ENCODE measurements at places on chromosomes 2 and 18.

DNA sequence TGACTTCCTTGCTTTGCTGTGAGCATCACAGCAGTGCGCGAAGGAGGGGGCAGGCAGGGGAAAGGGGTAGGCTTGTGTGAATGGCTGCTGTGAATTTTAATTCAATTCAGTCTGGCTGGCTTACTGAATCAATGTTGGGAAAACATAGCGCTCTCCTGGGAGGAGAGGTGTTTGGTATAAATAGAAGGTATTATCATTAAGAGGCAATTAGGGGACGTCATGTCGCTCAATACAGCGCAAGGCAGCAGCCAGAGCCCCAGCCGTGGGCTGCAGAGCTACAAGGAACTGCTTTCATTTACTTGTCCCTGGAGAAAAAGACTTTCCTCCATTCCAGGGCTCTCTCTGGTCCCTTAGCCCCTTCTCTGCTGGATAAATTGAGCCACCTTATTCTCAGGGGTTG, 181.4 kb upstream of the MSH6 start:
- DNase-seq = peak; percentile 25

GRCh38 chr2:241128266-241128665, 21.0 kb downstream of the PASK start:
- no peak for DNase-seq

GRCh38 chr2:78070693-78071092, 548.5 kb upstream of the LRRTM4 start:
- DNase-seq = no peak

DNA sequence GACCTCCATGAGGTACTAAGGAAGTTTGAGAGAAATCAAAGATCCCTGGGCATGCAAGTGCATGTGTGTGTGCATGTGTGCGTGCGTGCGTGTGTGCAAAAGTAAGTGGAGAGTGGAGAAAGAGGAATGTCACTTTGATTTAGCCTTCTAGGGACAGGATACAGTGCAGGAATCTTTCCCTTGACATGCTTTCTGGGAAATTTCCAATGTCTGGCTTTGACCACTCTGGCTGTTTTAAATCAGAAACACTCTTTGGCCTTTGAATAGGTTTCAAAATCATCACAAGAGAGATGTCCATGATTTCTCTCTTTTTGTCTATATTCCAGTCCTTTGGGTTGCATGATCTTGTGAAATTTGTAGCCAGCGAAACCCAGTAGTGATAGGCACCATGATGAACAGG, 162.0 kb downstream of the ALK start:
- peak; percentile 35 for DNase-seq

DNA sequence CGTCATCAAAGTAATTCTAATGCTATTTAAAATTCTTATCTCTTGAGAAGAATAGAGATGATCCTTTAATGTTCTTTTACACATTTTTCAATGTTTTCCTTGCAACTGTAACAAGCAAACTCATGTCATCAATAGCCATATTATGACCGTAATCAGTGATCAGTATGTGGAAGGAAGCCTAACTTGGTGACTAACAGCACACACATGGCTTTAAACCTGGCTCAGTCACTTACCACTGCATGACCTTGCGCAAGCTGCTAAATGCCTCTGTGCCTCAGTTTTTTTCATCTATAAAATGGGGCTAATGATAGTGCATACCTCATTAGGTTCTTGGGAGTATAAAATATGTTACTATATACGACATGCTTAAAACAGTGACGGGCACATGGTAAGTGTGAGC, 149.7 kb downstream of the BCL2 start:
- no peak for DNase-seq

DNA sequence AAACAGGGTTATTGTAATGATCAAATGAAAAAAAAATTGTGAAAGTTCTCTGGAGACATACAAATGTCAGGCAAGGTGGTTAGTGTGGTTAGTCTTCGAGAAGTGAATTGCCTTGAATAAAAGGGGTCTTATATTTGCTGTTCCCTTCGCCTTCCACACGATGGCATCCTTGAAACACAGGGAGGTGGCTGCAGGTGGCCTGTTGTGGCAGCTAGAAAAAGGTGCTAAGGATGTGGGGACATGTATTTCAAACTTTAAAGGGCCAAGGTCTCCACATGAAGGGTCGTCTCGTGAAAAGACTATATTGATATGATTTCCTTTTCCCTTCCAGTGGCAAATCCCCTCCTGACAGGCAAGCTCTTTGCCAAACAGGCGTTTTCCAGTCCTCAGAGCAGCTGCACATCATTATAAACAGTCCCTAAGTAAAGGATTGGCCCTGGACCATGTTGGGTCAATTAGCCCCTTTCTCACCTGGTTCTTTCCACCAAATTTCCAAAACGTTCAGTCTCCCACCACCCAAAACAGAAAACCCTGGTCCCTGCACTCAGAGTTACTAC, 68.5 kb downstream of the COPS8 start:
- DNase-seq = peak; percentile 79

DNA sequence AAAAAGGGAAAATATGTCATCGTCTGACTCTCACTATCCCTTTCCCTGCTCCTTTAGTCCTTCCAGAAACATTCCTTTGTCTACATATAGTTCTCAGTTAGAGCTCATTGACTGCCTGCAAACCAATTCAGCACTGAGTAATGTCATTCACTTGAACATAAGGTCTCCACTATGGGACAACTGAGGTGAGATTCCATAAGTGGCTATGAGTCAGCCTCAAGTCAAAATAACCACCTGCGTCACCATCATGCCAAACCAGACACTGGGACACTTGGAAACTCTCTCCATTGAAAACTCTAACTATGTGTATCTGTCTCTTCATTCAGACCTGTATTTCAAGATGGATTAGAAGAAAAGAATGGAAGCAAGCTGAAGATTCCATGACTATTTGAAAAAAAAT, 878.0 kb upstream of the PIK3C3 start:
- no peak for DNase-seq

- no peak for DNase-seq
Measured at GRCh38 chr2:106057206-106057605, 136.9 kb downstream of the UXS1 start.

DNA sequence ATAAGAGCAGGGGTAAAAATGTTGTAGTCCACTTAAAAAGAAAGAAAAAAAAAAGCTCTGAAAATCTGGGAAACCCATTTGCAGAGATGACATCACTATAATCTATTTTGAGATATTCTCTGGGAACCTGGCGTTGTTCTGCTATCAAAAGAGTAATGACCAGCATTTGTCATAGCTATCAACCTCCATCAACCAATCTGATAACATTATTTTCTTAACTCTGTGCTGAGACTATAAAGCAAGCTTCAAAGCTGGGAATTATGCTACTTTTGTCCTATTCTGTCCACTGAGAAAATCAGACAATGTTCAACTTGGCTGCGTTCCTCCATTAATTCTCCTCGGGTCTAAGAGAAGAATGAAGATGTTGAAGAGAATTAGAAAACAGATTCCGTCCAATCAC, 107.5 kb downstream of the STK39 start:
- DNase-seq = no peak

DNA sequence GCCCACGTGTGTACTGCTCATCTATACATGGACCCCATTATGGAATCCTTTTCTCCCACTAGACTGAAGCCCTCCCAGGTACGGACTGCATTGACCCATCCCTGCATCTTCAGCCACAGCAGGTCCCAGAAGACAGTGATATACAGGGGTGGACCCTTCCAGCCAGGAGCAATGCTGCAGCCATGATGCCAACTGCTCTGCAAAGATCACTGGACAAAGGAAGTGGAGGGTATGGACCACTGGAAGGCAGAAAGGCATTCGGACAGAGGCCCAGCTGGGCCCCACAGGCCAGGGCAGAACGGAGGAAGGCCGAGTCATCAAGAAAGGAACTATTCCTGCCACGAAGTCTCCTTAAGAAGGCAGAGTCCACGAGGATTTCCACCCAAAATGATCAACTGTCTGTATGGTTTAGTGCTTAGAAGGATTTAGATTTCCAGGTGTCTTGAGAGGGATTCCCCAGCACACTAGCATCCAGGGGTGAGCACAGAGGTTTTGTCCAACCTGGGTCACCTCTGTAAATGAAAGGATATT, 93.4 kb downstream of the TWIST2 start:
- no peak for DNase-seq
